ENCODE measurements at places on chromosomes 7 and 10. TPM values are rescaled to one million over a fixed set of nuclear protein-coding genes. Genes with fewer than 3 reads are reported as not detected.

The KCNH2 gene
- polyA plus RNA-seq: 1.5 TPM

The PON3 gene
- polyA plus RNA-seq: 1.9 TPM

The HIBADH gene
- 160 TPM for polyA plus RNA-seq

The SERPINE1 gene
- 3.5 TPM for polyA plus RNA-seq

The GIMAP6 gene
- polyA plus RNA-seq: 14.3 TPM

GRCh38 chr7:50339990-50340500, 35.5 kb downstream of the IKZF1 start:
- no peak for DNase-seq

DNA sequence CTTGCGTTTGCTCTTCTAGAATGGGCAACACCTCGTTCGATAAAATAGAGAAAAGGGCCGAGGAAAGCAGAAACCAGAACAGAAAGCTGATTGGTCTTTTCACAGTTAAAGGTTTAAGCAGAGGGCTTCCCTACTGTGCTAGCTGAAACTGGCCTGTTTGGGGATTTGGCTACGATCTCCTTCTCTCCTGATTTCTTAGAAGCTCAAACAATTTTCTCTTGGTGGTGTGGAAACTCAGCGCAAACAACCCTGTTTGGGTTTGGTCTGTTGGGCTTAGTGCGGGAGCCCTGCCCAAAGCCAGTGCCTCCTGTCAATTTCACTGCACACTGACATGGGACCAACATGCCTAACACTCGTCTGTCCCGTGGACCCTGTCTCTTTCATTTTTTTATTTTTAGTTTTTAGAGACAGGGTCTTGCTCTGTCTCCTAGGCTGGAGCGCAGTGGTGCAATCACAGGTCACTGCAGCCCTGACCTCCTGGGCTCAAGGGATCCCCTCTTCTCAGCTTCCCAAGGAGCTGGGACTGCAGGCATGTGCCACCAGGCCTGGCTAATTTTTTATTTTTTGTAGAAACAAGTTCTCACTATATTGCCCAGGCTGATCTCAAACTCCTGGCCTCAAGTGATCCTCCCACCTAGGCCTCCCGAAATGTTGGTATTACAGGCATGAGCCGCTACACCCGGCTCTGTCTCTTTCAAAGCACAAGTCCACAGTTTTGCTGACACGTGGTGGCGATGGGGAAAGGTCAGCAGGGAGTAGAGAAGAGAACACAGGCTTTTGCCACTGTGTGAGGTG, 16.5 kb upstream of the BNIP3 start:
- no peak for DNase-seq

- DNase-seq: no peak
Measured at GRCh38 chr7:2689951-2690705, 2.1 kb downstream of the AMZ1 start.

GRCh38 chr7:27146491-27147198, 929 bp downstream of the HOXA6 start:
- DNase-seq: peak; percentile 41

DNA sequence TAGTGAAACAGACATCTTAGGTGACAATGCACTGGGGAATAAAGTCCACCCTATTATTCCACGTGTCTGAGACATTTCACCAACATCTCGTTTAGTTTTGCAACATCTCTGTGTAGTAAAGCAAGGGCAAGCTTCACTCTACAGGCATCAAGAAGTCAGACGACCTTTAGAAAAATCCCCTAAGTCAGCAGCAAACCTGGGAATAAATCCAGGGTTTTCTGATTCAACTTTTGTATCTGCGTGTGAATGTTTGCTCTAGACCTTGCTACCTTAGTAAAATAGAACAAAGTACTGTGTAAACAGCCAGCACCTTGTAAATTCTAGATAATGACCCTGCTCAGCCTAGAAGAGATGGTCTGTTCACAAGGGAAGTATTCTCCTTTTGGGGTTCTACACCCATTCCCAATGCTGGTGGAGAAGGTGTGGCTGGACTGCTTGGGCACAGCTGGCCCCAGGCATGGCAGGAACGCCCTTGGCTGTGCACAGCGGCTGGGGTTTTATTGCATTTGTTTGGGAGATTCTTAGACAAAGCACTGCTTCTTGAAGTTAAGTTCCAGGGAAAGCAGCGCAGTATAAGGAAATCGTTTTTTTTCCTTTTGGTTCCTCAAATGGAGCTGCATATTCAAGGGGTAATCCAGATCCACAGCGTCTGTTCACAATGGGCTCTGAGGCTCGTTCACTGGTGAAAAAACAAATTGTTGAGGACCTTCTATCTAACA, 38.3 kb upstream of the GALNTL5 start:
- DNase-seq: no peak

DNA sequence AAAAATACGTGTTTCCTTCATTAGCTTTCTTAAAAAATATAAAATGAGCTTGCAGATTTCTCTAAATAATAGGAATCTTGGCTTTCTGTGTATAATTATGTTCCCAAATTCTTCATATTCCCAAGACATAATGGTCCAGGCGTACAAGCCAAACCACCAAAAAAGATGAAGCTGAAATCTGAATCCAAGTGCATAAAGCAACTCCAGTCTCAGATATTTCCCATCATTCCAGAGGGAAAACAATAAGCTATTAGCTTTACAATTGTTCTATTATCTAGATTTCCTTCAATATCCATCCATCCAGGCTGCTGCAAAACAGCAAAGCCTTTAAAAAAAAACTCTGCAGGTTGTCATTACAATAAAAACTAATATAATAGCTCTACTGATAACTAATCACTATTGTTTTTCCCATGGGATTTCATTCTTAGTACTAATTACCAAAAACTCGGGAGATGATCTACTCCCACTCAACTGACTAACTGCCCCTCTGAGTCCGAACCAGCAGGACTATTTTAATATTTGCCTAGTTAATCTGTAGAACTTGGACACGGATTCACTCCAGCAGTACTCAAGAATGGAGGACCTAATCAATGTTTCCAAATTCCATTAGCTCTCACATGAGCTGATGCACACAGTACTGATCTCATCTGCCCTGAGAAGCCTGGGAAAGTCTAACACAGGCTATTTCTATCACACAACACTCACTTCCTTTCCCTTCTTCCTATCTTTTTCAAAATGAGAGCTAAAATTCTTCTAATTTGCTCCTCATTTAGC, 108.9 kb upstream of the ASAH2 start:
- DNase-seq: no peak

DNA sequence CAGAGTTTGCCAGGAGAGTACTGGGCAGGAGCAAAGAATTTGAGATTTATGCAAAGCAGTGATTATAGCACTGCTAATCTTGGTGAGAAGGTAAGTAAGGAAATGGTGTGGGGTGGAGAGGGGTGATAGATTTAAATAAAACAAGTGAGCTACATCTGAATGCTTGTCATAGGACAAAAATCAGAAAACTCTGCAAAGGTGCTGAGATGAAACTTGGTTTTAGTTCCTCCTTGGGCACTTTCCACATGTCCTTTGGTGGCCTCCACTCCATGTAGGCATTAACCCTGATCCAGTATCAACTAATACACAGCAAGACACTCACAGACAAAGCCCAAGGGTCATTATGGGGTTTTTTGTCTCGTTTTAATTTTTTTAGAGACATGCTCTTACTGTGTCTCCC, 25.7 kb upstream of the FAM107B start:
- no peak for DNase-seq

DNA sequence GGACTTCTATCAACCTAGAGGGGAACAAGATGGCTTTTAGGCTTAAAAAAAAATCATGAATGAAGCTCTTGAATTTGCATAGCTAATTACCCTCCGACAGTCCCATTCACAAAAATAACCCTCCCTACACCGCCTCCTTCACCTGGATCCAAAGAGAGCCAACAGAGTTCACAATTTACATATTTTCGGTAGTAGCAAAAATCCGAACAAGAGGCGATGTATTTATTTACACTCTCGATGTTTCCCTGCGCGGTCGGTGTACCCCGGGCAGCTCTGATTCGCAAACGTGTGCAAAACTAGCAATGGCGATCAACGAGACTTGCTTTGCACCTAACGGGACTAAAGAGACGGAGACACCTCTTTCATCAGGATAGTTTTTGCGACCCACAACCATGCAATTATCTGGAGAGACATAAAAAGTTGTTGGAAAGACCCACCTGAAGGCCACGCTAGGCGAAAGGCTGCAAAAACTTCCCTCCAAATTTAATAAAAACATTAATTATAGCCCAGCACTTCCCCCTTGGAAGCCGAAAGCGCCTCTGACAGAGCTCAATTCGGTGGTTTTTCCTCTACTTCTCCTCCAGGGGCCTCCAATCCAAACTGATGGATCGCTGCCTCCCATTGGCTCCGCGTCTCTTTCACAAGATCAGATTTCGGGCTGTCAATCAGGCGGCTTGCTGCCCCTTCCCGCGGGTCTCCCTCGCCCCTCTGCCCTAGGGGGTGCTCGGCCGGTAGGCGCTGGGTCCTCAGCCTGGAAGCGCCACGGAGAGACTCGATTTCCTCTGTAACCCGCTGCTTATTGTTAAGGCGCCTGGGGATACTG, at the start of gene ETV1:
ETV1 (minus strand) TSS at position 541 of the 823 bp plus-strand sequence. CDS start 614 bp downstream, outside the sequence.
- DNase-seq: peak; percentile 89

GRCh38 chr10:12697764-12698163, 303.7 kb downstream of the CCDC3 start:
- DNase-seq: no peak

DNA sequence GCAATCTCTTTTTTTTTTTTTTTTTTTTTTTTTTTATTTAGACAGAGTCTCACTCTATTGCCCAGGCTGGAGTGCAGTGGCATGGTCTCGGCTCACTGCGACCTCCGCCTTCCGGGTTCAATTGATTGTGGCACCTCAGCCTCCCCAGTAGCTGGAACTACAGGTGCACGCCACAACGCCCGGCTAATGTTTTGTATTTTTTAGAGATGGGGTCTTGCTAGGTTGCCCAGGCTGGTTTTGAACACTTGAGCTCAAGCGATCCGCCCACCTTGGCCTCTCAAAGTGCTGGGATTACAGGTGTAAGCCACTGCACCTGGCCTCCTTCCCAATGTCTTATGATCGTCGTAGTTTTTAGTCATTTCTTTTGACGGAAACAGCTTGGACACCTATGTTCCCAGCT, 6.6 kb upstream of the ZNF853 start:
- DNase-seq: no peak

DNA sequence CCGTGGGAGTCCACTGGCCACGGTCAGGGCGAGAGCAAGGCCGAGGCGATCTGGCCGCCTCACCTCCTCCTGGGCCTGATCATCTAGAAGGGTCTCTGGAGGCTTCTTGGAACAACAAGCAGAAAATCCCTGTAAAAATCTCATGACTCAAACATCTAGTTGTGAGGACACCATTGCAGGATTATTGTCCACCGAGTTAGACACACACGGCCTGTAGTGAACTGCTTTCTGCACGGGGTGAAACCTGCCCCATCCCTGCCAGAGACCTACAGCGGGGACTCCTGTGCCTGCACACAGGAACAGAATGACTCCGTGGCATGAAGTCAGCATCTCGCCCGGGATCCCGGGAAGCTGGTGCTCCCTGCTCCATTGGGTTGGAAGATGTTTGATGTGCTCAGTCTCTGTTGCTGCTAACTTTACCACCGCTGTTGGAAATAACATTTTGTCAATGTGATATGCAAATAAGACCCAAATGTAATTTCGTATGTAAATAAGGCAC, 267.0 kb upstream of the TCERG1L start:
- DNase-seq: no peak

- DNase-seq: no peak
Measured at GRCh38 chr7:50641442-50642405, 76.5 kb upstream of the DDC start.

- no peak for DNase-seq
Measured at GRCh38 chr10:107299606-107300005, 135.1 kb upstream of the SORCS1 start.

DNA sequence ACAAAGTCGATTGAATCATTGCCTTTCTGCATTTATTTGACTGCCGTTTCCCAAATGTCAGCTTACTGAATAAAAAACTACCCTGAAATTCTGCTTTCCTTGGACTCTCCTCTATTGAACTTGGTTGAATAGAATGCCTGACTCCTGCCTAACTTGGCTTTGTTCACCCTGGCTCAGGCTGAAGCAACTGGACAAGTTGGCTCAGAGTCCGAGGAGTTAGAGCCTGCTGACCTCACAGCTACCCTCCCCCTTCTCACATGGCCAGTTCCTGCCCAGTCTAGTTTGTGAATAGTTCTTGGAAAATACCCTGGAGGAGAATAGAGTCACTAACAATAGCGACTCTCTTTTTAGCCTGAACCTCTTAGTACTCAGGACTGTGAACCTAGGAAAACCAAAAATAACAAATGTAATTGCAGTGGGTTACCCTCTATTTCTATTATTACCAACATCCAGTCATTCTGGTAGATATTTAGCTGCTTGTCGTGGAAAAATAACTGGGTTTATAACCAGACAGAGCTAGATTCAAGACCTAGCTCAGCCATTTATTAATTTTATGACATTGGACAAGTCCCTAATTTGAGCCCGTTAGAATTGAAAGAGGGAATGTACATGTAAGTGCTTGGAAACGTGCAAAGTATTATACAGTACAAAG, 17.3 kb upstream of the NRBF2 start:
- peak; percentile 35 for DNase-seq

GRCh38 chr7:27917119-27917518, 177.2 kb downstream of the TAX1BP1 start:
- DNase-seq: no peak

GRCh38 chr7:87413951-87414793, 61.3 kb downstream of the ABCB4 start:
- no peak for DNase-seq

GRCh38 chr10:25666276-25666675, 267.8 kb upstream of the MYO3A start:
- no peak for DNase-seq

DNA sequence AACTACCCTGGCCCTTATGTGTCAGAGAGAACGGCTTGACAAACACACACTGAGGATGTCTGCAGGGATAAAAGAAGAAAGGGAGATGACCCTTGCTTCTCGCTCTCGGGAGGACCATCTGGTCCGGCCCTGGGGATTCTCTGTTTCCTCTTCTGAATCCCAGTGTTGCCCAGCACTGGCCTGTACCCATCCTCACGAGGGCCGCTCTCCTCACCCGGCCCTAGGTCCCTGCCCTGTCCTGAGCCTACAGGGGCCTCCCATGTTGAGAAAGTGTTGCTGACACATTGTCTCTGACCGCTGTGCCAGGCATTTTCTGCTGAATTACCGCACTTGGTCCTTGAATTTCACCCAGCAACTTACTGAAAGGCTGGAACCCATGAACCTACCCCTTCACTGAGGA, 171.9 kb upstream of the LANCL2 start:
- no peak for DNase-seq

DNA sequence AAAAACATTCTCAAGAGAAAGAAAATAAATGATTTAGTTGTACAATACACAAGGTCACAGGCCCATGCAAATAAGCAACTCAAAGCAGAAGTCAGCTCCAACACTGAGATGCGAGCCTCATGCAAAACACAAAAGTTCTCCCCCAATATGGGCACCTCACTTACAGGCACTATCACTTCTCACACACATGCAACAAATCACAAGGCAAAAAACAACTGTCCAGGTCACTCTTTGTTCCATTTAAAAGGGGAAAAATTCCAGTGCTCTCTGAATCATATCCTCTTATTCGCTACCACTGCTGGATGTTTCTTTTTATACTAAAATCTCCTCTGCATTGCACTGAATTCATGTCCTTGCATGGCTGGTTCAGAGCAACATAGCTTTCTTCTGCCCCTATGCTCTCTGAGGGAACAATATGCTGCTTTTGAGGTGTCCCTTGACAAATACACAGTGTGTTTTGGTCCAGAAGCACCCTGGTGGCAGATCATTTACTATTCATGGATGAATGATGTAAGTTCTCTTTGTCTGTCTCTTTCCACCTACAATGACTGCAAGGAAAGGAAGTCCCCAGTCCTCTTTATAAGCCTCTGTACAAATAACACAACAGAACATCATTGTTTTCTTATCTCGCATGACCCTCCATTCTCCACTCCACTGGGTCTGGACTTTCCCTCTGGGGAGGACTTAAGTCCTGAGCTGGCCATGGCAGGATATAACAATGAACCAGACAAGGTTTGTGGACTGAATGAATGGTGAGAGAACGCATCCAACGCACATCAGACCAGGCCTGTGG, 85.4 kb upstream of the GSDME start:
- DNase-seq: no peak
